ENCODE measurements at places on chromosomes 3 and 15.

GRCh38 chr3:41327718-41328117 is 128.4 kb downstream of the CTNNB1 start:
- DNase-seq = no peak

DNA sequence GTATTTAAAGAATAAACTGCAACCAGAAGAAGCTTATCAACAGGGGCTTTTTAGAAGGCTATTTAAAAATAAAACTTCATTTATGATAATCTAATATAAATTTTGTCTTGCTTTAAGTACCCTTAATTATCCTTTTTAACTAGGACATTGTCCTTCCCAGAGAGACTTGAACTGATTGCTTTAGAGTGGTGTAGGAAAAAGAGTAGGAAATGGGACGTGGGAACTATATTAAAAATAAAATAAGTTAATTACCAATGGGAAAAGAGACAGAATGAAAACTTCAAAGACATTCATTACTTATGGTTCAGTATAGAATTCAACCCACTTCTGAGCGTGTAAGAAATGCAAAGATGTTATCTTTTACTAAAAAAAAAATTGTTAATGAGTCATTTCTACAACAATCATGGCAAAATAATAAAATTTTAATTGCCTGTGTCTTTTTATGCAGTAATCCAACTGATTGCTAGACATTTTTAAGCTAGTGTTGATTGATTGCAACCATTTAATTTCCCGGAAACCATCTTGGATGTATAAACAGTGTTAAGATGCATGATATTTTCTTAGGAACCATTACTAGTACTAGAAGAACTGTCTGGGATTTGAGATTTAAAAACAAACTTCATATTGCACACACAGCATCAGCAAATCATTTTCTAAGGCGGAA is 298.8 kb upstream of the UMPS start:
- DNase-seq = no peak

- DNase-seq = no peak
These were observed 76.8 kb downstream of the BDH1 start for GRCh38 chr3:197478746-197479668.

- DNase-seq = no peak
These were observed 8.0 kb downstream of the MUC13 start for GRCh38 chr3:124926426-124927101.

GRCh38 chr3:83354205-83354604 is 1592.8 kb upstream of the GBE1 start:
- no peak for DNase-seq

DNA sequence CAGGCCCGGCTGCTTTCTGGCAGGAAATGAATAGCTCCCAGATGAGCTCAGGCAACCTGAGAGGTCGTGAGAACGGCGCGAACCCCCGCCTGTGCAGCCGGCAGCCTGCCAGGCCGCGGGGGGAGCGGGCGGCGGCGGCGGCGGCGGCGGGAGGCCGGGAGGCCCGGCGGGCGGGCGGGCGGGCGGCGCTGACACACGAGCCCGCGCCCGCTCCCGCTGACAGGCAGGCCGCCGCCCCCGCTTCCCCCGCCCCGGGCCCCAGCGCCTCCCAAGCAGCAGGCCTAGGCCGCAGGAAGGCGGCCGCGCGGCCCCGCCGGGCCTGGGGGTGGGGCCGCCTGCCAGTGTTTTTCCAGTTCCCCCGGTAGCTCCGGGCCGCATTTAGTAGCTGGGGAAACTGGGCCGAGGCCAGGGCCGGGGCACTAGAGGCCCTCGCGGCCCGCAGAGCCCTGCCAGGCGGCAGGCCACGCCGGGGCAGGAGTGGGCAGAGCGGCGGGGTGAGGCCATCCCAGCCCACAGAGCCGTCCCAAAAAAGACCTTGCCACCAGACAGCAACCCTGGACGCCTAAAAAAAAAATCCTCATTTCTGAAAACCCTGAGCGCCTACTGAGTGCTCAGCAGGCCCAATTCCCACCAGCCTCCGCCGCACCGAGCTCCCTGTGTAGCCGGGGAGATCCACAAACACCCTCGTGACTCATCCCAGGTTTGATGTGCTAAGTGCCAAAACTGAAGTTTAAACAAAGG is 5.6 kb downstream of the HES1 start:
- no peak for DNase-seq

DNA sequence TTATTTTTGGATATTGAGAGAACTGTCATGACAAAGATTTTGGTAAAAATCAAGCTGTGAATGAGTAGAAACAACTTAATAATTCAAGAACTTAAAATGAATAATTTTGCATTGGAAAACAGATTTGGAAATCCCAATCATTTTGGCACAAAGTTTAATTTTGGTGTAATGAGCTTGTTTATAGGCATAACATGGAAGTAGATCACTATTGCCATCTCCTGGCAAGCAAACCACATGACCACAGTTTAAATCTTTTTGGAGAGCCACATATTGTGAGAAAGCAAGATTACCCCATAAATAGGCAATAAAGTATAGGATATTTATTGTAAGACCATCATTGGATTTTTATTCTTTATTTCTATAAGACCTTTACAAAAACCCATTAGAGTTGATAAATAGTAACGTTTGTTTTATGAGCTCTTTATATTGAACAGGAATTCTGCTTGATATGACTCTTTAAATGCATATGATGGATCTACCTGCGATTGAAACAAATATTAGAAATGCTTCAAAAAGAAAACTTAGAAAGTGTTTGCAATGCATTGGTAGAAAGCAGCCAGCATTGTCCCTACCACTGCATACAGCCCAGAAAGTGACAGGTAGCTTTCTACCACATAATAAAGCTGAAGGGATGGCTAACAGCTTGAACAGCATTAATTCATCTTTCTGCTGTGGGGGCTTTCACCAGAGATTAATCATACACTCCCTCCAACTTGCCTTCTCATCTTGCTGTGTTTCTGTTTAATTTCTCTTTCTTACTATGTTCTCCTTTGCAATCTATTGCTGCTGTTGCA is 766.8 kb downstream of the TBL1XR1 start:
- peak; percentile 14 for DNase-seq

- DNase-seq = no peak
These were observed 481 bp upstream of the CRYBG3 start for GRCh38 chr3:97821287-97821773.

DNA sequence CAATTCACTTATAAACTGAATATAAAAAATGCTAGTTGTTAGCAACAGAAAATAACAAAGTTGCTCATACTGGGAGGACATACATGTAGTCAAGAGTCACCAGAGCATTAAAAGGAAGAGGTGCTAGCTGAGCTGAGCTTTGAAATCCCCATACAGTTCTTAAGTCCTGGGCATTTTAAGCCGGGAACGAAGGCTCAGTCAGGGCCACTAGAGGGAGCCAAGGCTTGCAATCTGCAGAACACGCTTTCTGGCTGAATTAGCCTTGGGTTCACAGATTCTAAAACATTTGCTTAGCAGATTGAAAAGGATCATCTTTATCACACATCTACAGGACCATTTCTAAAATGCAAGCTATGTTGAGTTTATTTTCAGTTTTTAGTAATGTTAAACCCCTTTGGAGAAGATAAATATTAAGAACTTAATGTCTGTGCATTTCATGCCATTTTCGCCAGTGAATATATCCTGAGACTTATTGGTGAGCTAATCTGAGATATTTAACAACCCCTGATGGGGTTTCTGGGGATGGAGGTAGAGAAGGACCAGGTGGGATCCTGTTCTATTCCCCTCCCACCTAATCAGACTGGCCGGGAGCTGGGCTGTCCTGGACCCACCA is 26.3 kb upstream of the MNS1 start:
- DNase-seq = peak; percentile 69

DNA sequence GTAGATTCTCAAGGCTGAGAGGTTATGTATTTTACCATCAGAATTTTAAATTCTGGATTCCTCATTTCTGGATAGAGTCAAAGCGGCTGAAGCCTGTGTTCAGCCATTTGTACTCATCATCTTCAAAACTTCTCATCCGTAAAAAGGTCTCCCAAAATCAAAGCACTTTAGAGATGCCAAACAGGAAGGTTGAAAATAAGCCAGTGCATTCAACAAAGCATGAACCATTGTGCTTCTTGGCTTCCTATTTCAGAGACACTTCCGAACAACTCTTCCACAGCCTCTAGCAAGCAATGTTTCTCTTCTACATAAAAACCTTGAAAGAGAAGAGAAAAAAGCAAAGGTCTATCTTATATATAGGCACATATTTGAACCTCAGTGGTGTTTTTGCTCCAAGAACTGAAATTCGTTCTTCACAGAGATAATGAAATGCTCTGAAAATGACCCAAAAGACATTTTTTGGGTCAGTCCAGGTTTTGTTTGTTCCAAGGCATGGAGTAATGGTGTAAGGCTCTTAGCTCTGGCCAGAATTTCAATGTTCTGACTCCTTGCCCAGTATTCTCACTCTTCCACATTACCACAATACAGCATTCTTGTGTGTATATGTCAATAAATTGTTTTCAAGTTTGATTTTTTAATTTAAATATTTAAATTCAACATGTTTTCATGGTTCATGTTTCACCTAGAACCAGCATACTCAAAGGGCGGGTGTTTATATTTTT is 163.1 kb downstream of the STAC start:
- no peak for DNase-seq

DNA sequence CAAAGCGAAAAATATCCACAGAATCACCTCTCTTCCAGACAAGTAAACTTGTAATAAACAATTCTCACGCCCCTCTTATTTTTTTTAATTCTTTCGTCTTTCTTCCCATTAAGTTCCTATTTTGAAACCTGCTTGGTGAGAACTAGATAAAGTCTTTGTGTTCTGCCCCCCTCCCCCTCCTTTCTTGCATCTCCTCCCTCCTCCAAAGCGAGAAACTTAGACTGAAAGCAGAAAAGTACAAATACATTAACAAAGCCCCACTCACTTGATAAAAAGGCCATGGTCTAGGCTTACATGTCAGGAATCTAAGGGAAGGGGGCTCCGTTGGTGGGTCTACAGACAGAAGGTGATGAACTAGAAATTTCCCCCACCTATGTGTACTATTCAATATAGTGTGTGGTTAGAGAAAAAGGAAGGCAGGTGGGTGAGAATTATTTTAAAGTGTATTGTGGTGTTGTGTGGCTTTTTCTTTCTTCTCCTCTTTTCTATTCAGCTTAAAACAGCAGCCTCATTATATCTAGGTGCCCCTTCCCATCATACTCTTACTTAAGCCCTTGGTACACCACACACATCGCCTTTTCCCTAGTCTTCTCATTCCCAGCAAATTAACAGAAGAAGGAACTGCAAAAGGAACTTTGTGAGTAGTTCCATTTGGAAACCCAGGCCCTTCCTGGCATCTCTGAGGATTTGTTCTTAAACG is 215.3 kb downstream of the MEIS2 start:
- no peak for DNase-seq

GRCh38 chr3:113287803-113288648 is 76.7 kb downstream of the BOC start:
- peak; percentile 51 for DNase-seq

GRCh38 chr15:33242669-33243191 is 48.2 kb upstream of the FMN1 start:
- DNase-seq = peak; percentile 15

DNA sequence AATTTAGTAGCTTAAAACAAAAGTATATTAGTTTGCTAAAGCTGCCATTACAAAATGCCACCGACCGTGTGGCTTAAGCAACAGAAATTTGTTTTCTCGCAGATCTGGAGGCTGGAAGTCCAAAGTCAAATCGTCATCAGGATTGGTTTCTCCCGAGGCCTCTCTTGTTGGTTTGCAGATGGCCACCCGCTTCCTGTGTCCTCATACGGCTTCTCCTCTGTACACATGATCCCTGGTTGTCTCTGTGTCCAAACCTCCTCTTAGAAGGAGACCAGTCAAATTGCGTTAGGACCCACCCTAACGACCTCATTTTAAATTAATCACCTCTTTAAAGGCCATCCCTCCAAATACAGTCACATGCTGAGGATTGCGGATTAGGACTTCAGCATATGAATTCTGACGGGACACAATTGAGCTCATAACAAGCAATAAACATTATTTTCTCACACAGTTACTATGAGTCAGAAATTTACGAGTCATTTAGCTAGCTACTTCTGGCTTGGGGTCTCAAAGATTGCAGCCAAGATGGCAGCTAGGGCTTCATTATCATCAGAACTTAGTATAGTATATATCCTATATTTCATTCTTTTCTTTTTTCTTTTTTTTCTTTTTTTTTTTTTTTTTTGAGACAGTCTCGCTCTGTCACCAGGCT is 58.4 kb downstream of the RPL39L start:
- no peak for DNase-seq

GRCh38 chr3:160210799-160211221 is 14.4 kb upstream of the C3orf80 start:
- DNase-seq = peak; percentile 76

- no peak for DNase-seq
These were observed 925.1 kb upstream of the NR2F2 start for GRCh38 chr15:95405447-95405846.

DNA sequence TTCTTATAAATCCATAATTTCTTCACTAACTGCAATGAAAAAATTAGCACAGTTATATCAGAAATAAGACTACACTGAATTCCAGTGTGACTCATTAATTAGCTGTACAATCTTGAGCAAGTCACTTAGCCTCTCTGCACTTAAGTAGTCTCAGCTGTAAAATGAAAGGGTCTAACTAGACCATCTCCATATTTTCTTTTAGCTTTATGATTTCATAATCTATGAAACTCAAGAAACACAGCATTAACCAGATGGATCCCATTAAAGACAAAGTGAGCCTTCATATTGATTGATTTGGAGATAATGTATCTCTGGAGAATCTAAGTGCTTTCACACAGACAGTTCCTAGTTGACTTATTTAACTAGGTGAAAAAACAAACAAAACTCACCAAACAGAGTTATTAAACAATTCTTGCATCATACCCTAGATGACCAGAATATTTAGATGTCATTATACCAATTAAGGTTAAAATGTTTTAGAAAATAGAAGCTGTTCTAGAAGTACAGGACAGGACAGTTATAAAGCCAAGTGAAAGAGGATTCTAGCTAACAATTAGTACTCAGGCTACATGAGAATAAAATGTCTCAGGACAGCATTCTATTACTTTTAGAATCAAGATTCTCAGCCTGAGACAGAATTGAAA is 11.2 kb downstream of the CSNK1G1 start:
- no peak for DNase-seq

GRCh38 chr3:12994607-12995388 is 78.4 kb downstream of the IQSEC1 start:
- DNase-seq = peak; percentile 74

DNA sequence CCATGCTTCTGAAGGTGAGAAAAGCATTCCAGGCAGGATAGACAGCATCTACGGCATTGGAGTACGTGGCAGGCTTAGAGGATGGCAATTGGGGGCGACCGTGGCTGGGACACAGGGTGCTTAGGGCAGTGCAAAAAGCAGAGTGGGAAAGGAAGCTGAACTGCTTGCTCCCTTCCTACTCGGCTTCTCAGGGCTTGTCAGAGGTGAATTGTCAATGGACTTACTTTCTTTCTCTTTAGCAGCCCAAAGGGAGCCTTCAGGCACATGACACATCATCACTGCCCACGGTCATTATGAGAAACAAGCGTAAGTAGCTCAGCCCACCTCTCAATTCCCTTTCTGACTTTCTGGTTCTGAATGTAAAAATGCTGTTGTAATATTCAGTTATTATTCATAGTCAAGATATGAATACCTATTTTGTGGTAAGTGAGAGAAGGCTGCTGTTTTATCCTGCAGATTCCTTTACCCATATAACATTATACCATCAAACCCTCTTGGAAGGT is 84.3 kb downstream of the KLHL25 start:
- DNase-seq = no peak
